Heart right ventricle (tissue), 16 donors: ENCODE measurements at places on chromosomes 3 and 15.

GRCh38 chr3:198032039-198032936, 72.3 kb downstream of the LMLN start:
- no peak for DNase-seq

DNA sequence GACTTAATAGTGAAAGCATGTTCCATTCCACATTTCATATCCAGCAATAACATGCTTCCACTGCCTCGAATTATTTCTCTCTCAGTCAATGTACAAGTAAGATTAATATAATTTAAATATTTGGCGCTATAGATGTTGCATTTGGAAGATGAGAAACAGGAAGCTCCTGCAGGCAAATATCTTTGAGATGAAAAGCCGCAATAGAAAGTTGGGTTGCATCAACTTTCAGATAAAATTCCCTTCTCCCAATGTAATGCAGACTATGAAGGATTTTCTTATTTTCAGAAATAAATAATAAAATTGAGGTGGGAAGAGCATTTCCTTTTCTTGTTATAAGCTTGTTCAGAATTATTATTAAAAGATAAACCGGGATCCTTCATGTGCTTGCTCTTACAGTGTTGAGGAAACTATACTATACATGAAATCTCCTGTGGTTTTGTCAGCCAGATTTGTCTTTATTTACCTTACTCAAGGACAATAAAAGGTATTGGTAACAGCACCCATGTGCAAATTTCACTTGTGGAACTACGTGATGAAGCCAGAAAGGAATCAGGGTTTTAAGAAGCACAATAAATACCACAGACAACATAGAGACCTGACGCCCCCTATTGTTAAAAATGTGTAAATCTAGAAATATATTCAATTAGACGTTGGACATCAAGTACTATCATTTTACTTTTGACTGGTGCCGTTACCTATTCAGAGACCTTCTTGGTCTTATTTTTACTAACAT, 307.0 kb downstream of the ARPP21 start:
- no peak for DNase-seq

GRCh38 chr3:124785973-124786372, 55.7 kb downstream of the UMPS start:
- DNase-seq: no peak

- DNase-seq: no peak
Measured at GRCh38 chr3:149975919-149976318, 5.2 kb upstream of the PFN2 start.

DNA sequence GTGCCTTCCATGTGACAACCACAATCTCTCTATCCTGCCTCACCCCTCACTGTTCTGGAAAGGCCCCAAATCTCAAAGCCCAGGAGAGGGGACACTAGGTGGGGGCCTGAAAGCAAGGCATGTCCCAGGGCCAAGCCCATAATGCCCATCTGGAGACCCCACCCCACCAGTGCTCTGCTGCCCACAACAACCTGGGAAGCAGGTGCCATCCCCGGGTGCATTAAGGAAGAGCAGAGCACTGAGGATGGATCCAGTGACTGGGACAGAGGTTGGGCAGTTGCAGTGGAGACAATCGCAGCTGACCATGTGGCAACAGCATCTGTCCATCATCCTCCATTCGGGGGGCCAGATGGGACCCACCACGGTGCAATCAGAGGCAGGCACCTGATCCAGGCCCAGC, 106.2 kb upstream of the PRR20G start:
- no peak for DNase-seq
